ENCODE measurements at places on chromosomes 2 and 18.

GRCh38 chr18:56593906-56594305 is 44.5 kb downstream of the TXNL1 start:
- peak; percentile 34 for DNase-seq

- peak; percentile 51 for DNase-seq
These were observed 208.3 kb downstream of the ERBB4 start for GRCh38 chr2:212330263-212330662.

DNA sequence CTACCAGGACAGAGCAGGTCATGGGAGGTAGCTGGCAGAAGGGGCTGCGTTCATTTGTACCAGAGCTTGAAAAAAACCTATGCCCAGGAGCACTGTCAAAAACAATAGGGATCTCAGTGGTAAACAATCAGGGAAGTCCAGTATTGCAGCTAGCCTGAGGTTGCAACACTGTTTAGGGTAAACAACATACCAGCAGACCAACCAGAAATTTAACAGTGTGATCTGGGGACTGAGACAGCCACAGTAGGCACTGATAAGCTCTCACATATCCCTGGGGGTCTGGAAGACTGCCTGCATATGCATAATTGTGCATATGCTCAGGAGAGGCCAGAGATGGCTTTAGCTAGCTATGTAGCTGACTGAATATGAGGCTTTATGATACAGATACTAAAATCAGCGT is 12.0 kb upstream of the ZCCHC2 start:
- DNase-seq, result no peak

- peak; percentile 99 for DNase-seq
These were observed 100.7 kb downstream of the RAPGEF4 start for GRCh38 chr2:172836347-172836821.
